Kasumi-1 (cell line): ENCODE measurements at places on chromosomes 1 and 21.

DNA sequence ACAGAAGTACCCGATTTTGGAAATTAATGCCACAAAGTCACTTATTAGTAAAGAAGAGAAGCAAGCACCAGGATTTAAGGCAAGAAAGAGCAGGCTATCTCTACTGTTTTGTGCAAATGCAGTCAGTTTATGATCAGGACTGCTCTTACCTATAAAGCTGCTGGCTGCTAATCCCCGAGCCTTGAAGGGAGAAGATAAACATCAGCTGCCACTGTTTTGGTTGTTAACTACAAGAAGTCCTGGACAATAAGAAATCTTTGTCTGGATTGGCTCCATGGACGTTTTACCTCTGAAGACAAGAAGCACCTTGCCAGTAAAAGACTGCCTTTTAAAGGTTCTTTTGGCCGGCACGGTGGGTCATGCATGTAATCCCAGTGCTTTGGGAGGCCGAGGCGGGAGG is 21.4 kb downstream of the FRRS1 start:
- no peak for DNase-seq

- no peak for DNase-seq
Observed at GRCh38 chr1:1540090-1540817, at the start of gene TMEM240. Gene TMEM240 (minus strand): TSS chr1:1540624. CDS start chr1:1540346, 278 bp downstream.

DNA sequence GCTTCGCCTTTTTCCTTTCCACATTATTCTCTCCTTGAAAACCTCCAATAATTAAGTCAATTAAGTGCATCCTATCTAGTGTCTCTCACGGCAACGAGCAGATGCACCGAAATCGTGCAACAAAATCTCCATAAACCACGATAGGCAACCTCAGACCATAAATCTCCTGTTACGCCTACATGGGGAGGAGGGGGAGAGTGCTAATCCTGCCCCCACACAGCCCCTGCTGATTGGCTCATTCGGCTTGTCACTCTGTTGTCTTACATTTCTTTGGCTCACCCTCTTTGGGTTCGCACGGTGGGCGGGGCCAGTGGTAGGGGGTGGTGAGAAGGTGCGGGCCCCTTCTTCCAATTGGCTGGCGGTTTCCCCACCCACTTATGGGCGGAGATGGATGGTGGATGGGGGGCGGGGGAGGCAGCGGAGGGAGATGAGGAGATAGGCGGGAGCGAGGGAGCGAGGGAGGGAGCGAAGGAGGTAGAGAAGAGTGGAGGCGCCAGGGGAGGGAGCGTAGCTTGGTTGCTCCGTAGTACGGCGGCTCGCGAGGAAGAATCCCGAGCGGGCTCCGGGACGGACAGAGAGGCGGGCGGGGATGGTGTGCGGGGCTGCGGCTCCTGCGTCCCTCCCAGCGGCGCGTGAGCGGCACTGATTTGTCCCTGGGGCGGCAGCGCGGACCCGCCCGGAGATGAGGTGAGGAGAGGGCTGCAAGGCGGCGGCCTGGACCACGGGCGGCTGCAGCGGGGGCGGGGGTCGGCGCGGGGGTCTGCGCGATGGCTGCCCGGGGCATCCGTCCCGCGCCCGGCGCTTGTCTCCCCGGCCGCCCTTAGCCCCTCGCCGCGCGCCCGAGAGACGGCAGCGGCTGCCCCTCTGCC is at the start of gene ITSN1:
Gene ITSN1, plus strand, starts transcription at position 475 of the 869 bp plus-strand sequence. CDS start 76,328 bp downstream, outside the sequence.
- DNase-seq = peak; percentile 95

DNA sequence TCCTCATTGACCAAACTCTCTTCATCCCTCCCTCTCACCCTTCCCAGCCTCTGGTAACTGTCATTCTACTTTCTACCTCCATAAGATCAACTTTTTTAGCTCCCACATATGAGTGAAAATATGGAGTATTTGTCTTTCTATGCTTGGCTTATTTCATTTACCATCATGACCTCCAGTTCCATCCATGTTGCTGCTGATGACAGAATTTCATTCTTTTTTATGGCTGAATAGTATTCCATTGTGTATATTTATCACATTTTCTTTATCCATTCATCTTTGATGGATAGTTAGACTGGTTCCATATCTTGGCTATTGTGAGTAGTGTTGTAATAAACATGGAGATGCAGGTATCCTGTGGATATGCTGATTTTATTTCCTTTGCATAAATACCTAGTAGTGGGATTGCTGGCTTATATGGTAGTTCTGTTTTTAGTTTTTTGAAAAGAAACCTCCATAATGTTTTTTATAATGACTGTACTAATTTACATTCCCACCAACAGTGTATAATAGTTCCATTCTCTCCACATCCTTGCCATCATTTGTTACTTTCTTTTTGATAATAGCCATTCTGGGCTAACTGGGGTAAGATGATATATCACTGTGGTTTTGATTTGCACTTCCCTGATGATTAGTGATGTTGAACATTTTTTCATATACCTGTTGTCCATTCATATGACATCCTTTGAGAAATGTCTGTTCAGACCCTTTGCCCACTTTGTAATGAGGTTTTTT is 35.7 kb downstream of the IARS2 start:
- no peak for DNase-seq

- no peak for DNase-seq
Observed at GRCh38 chr1:14625572-14625971, 27.1 kb downstream of the KAZN start.

GRCh38 chr1:6700853-6701436 is 671 bp downstream of the DNAJC11 start:
- DNase-seq = no peak

DNA sequence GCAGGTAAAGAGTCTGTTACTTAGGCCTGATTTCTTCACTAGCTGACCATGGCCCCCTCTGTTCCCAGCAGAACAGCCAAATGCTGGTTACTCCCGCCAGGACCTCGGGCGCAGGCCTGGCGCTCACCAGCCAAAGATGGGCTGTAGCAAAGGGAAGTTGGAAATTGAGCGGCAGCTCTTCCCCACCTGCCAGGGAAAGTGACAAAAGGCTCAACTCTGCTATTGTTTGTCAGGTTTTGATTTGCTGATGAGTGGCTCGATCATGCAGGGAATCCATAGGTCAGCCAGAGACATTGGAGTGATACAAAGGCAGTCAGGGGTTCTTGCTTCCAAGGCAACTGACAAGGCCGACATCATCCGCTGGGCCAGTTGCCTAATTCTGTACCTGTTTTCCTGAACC is 120.1 kb downstream of the ASTN1 start:
- no peak for DNase-seq

DNA sequence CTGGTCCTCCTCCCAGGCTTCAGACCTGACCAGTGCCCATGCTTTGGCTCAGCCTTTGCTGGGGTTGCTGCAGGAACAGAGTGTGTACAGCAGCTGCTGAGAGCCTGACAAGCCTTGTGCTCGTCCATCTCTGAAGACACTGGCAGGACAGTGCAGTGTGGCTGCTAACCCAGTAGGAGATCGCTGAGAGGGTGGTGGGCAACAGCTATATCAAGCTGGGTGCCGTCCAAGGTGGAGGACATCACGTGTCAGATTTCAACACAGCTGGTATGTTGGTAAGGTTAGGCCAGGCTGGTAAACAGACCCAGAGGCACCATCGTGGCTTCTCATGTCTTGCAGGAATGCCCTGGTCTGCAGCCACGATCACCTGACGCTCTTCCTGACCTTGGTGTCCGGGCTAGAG is 17.9 kb upstream of the SLC25A34 start:
- DNase-seq = no peak

DNA sequence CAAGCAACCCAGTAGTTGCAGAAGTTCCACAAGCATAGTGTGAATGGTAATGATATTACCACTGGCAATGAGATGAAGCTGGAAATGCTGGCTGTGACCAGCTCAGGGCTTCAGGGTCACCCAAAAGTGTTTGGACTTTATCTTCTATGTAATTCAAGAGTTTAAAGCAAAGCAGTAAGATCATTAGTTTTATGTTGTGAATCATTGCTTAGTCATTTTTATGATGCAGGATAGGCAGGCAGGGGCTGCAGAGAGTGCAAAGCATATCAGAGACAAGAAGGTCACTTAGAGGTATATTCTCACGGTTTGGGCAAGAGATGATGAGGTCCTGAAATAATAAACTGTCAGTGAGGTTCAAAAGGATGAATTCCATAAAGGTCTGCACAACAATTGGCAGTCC is 147.4 kb downstream of the OLFM3 start:
- no peak for DNase-seq

DNA sequence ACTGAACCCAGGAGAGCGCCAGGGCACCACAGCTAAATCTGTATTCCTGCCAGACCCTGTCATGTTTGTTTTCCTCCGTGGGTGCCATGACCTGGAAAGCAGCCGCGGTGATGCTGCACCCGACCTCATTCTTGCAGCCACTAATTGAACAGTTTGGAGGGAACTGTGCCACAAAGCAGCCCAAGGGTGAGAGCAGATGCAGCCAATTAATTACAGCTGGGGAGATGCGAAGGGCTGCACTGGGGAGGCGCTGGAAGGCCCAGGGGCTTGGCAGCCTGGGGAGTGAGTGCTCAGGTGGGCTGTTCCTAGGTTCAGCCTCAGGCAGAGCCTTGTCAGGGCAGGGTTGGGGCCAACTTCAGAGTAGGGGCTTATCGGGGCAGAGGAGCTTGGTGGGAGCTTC is 158.4 kb upstream of the CD34 start:
- DNase-seq = no peak

DNA sequence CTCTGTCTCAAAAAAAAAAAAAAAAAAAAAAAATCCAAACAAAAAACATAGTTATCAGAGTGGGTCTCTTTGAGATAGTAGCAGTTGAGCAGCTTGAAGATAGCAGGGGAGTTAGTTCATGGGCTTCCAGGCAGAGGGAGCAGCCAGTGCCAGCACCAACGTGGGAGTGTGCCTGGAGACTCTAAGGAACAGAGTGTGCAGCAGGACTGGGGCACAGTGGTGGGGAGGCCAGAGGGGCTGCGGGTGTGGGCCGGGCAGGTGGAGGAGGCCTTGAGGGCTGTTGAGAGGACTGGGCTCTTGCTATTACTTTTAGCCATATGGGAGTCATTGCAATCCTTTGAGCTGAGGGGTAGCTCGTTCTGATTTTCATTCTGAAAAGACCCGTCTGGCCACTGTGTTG is 63.8 kb downstream of the RYR2 start:
- no peak for DNase-seq

DNA sequence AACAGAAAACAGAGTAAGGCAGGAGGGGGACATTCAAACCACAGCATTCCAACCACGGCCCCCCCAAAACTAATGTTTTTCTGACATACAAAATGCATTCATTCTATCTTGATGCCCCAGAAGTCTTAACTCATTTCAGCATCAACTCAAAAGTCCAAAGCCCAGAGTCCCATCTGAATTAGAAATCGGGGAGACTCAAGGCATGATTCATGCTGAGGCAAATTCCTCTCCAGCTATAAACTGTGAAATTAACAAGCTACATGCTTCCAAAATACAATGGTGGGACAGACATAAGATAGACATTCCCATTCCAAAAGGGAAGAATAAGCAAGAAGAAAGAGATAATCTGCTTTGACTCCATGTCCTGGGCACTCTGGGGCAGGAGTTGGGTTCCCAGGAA is 73.9 kb downstream of the KCNJ15 start:
- DNase-seq = no peak

DNA sequence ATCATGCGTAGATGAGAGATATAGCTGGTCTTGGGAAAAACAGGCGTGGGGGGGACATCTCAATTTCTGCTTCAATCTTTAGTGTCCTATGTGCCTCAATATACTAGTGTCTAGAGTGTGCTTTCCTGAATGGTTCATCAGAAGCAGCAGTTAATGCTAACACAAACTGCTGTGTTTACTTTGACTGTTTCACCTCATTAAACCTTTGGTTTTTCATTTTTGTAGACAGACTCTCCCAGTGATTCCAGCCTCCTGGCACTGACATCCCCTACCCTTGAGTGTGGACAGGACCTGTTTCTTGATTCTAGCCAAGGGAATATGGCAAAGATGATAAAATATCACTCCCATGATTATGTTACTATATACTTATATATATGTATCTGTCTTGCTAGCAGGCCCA is 37.6 kb downstream of the ZYG11A start:
- DNase-seq = no peak

- no peak for DNase-seq
Observed at GRCh38 chr1:114094363-114094634, 59.4 kb downstream of the SYT6 start.

DNA sequence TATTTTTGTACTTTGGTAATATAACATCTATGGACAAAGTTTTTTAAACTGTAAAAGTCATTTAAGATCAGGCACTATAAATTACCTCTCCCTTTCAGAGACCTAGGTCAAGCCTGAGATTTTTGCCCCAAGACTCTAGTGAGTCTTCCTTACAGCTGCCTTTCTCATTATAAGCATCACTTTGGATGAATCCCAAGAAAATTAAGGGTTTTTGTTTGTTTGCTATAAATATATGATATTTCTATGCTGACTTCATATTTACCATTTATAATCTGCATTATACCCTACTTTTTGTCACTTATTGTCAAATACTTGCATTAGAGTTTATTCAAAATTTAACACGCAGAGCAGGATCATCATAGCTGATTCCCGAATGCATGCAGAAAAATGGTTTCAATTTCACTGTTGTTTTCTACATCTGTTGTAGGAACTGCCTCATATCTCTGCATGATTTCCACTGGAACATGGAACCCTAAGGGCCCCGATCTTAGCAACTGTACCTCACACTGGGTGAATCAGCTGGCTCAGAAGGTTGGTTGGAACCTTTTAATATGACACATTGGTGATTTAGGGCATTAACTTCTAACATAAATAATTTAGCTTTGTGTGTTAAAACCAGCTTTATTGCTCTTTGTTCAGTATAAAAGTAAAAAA is 150.0 kb downstream of the ADGRL2 start:
- DNase-seq = no peak

DNA sequence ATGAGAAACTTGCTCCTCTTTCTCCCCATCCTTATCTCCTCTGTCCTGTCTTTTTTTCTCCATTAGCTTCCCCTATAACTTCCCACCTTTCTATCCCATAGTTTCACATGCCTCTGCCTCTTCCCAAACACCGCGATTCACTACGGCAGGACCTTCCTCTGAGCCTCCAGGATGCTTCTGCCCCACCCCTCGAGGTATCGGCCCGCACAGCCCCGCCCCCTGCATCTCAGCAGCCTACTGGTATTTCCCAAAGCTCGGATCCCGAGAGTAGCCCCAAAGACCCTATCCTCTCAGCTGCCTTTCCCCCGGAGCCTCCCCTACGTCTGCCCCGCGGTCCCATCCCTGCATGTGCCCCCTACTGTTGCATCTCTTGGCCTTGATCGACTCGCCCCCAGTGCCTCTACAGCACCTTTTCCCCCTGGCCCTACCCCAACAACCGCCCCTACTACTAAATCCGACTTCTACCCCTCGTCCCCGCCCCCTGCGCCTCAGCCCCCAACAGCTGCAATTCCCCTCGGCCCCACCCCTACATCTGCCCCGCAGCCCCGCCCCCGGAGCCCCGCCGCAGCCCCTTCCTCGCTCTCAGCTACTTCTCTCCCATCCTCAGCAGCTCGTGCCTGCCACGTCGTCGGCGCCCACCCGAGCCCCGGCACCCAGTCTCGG is 512 bp downstream of the PIAS3 start:
- DNase-seq = peak; percentile 74

GRCh38 chr1:176656257-176656995 is 193.5 kb downstream of the PAPPA2 start:
- no peak for DNase-seq

- no peak for DNase-seq
Observed at GRCh38 chr1:156308078-156308477, 9.0 kb upstream of the VHLL start.

- no peak for DNase-seq
Observed at GRCh38 chr1:229105109-229105508, 165.8 kb upstream of the RAB4A start.
